G401 (cell line): ENCODE measurements at places on chromosomes 3 and 15.

DNA sequence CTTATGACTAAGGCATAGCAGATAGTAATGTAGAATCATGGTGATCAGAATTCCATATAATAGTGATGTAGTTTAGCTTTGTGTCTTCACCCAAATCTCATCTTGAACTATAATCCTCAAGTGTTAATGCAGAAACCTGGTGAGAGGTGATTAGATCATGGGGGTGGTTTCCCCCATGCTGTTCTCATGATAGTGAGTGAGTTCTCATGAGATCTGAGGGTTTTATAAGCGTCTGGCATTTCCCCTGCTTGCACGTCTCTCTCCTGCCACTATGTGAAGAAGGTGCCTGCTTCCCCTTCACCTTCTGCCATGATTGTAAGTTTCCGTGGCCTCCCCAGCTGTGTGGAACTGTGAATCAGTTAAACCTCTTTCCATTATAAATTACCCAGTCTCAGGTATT, 138.7 kb upstream of the CBLB start:
- no peak for DNase-seq

GRCh38 chr3:106208251-106208650, 339.4 kb upstream of the CBLB start:
- DNase-seq: no peak

- DNase-seq: no peak
These were observed 23.1 kb downstream of the P3H2 start for GRCh38 chr3:190097617-190098016.

- DNase-seq: no peak
These were observed 11.2 kb downstream of the TSC22D2 start for GRCh38 chr3:150419076-150419868.

- no peak for DNase-seq
These were observed 16.5 kb downstream of the ST6GAL1 start for GRCh38 chr3:186946756-186947375.

- no peak for DNase-seq
These were observed 151.7 kb upstream of the GRM7 start for GRCh38 chr3:6709178-6709577.

DNA sequence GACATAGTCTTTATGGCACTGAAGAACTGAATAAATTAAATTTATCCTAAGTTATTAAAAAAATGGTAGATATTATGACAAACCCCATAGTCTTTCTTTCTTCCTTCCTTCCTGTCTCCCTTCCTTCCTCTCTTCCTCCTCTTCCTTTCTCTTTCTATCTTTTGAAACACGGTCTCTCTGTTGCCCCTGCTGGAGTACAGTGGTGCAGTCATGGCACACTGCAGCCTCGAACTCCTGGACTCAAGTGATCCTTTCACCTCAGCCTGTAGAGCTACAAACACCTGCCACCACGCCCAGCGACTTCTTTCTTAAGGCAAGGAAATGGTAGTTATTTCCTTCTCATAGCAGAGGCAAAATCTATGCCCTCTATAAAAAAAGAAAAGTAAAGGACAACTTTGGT, 354.6 kb downstream of the GAP43 start:
- DNase-seq: no peak

GRCh38 chr3:54192026-54192425, 69.7 kb downstream of the CACNA2D3 start:
- DNase-seq: no peak

DNA sequence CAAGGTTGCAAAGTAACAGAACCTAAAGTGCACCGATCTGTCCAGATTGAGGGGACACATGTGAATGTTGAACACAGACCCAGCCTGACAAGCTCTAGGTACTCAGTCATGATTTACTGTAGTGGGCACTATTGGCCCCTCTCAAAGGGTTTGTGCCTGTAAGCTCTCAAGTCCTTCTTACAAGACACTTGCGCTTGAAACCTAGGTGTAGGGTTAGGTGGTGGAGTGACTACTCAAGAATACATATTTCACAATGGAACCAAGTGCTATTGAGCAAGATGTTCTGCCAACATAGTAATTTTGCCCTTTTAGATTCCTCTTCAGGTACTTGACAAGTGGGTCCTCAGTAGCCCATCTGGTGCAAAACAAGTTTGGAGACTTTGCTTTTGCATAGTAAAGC, 169.9 kb downstream of the AKAP13 start:
- DNase-seq: no peak

- no peak for DNase-seq
These were observed 463.6 kb upstream of the NR2F2 start for GRCh38 chr15:95866711-95867440.

DNA sequence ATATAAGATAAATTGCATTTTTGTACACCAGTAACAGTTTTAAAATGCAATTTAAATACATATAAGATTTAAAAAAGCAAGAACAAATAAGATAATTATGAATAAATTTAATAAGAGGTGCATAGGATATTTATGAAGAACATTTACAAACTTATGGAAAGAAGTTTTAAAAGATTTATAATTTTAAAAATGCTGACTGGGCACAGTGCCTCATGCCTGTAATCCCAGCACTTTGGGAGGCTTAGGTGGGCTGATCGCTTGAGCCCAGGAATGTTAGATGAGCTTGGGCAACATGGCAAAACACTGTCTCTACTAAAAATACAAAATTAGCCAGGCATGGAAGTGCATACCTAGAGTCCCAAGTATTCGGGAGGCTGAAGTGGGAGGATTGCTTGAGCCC, 37.8 kb downstream of the EOMES start:
- no peak for DNase-seq

DNA sequence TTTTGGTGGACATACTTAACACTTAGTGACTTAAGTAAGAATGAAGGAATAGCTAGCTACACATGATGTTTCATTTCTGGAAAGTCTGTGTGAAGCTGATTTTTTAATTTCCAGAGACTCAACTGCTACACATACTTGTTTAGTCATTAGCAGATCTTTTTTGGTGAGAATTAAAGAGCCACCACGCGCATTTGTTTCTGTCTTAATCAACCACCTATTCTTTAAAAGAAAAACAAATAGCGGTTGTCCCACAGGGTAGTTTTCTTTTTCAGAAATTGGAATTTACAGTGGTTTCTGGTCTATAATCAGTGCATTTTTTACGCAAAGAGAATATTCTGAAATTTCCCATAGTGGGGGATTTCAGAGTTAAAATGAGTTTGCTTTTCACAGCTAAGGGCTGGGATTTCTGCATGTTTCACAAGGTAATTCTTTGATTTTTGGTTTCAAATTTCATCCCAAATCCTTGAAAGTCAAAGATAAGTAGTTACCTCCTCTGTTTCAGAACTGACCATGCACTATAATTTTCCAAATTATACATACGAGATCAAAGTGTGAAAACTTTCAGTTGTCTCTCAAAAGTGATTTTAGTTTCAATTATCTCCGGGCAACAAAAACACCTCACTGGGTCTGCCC, 631.0 kb upstream of the GRM7 start:
- no peak for DNase-seq

- DNase-seq: no peak
These were observed 89.3 kb upstream of the SLC24A5 start for GRCh38 chr15:48031466-48031865.

DNA sequence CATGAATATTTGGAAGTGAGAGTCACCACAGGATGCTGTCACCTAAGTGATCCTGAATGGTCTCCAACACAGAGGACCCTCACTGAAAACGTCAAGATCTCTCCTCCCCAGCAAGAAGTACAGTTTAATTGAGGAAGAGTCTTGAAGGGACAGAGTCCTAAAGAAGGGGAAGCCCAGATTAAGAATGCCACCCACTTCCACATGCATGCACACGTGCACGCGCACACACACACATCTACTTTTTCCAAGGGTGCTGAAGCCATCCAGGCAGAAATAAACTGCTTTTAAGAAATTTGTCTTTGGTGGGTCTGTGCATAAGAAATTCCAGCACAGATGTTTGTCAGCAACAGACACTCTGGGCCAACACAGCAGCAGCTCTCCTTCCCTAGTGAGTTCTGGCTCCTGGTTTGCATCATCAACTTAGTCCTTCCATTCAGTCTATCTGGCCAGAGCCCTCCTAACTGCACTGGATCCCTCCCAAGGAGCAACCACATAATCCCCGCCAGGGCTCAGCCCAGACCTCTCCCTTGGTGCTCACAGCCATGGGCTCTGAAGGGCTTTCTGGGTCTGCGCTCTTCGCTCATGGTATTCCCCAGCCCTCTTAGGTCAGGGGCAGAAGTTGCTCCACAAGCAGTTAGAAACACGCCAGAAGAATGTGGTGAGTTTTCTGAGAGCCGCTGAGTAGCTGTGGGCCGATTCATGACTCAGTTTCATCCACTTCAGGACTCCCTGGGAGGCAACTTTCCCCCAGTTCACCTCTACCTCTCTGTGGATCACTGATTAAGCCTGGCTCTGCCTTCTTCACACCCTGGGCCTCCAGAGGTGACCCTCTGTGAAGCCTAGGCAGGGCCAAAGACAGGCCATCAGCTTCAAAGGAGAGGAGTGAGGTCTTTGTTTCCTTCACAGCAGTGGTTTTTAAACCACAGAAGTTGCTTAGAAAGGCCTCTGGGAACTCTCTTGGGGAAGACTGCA, 132.6 kb upstream of the LIPC start:
- no peak for DNase-seq

- no peak for DNase-seq
These were observed 191.5 kb downstream of the TNIK start for GRCh38 chr3:171268677-171269076.

GRCh38 chr3:142961539-142961938, 1.9 kb downstream of the PAQR9 start:
- DNase-seq: no peak

GRCh38 chr15:47741907-47742306, 24.6 kb downstream of the SEMA6D start:
- no peak for DNase-seq

GRCh38 chr3:37520907-37521341, 340.8 kb upstream of the CTDSPL start:
- no peak for DNase-seq

- no peak for DNase-seq
These were observed 41.2 kb downstream of the RAB7A start for GRCh38 chr3:128767094-128767750.

GRCh38 chr15:25478313-25478712, 39.5 kb upstream of the UBE3A start:
- no peak for DNase-seq

DNA sequence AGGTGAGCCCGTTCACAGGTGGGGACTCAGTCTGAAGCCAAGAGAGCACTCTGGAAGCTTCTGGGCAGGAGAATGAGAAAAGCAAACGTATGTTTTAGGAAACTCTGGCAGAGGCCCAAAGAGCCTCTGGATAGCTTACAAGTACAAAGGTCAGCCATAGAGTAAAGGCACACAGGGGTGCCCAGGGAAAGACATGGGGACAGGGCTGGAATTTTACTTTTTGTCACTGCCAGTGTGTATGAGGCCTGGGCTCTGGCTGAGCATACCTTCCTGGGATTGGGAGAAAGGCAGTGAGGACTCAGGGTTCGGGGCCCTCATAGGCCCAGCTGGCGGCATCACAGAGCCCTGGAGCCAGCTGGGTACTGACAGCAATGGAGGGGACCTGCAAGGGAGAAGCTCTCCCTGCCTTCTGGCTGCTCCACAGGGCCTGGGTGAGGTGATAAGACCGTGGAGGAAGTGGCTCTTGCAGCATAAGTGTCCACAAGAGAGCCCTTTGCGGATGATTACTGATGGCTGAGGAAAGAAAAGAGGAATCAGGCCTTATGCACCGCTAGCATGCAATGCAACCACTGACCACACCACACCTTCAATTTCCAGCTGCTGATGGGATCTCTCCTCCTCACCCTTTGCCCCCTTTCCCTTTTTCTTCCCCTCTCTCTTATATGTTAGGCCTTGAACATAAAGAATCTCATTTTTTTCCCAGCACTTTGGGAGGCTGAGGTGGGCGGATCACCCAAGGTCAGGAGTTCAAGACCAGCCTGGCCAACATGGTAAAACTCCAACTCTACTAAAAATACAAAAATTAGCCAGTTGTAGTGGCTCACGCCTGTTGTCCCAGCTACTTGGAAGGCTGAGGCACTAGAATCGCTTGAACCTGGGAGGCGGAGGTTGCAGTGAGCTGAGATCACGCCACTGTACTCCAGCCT, 25.1 kb upstream of the BCL2L10 start:
- DNase-seq: no peak

DNA sequence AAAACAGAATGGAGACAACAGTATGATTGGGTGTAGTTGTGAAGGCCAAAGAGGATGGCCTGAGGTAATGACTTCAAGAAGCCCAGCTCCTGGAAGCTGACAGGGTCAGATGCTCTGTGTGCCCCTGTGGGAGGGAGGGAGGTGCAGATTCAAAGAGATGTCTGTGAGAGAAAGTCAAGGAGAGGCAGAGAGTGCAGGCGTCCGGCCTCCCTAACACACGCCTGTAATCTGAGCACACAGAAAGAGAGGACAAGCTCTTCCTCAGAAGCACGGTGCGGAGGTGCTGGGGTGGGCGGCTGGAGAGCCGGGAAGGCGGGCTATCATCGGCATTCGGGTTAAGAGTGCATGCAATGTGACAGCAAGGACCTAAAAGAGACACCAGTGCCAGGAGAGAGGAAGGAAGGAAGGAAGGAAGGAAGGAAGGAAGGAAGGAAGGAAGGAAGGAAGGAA, 238.2 kb upstream of the HES1 start:
- no peak for DNase-seq
